ENCODE measurements at places on chromosomes 5 and 9.

- DNase-seq, result no peak
Measured at GRCh38 chr5:37875051-37875787, 35.4 kb upstream of the GDNF start.

DNA sequence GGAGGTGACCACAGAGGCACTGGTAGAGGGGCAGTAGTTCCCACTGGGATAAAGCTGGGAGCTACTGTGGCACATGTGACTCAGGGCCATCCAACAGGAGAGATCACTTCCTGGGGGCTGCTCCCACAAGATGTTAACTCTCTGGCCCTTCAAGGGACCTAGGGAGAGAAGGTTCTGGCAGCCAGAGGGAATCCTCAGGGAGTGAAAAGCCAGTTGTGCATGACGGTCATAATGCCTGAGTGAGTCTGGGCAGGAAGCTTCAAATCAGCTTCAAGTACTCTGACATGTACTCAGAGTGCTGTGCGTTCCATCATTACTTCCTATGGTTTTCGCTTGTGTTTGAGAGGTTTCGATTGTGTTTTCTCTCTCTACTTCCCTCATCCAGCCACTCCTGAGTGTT, 388.5 kb downstream of the GABRG2 start:
- no peak for DNase-seq

- DNase-seq, result no peak
Measured at GRCh38 chr5:83844449-83845068, 123.9 kb upstream of the HAPLN1 start.

GRCh38 chr5:14608169-14608568, 26.6 kb downstream of the OTULINL start:
- no peak for DNase-seq

- DNase-seq, result no peak
Measured at GRCh38 chr5:8478326-8478725, 609.4 kb downstream of the MTRR start.

DNA sequence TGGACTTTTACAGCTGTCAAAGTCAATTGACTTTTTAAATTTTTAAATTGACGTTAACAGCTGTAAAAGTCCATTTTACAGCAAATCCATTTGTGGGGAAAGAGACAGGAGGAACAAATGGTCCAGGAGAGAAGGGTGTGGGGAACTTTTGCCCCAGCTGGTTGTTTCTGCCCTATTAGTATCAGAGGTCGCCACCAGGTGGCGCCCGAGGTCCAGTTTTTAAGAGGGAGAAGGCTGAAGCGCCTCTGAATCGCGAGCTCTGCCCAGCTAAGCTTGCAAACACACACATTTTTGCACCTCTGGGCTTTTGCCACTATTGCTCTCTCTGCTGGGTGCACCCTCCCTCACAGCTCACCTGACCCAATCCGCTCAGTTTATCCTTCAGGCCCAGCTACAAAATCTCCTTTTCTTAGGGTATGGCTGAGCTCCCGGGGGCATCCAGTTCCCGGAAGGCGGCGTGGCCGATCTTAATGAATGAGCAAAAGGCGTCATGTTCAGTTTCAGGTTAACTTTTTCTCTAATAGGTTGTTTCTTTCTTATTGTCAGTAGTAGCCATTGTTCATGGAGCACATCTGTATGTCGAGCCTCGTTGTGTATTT, 6.3 kb upstream of the TTLL11 start:
- DNase-seq, result peak; percentile 69

GRCh38 chr9:33106827-33107621, 30.6 kb upstream of the SMU1 start:
- DNase-seq, result no peak

All from activated CD4-positive, CD25-positive, alpha-beta regulatory T cell treated with anti-CD3 and anti-CD28 coated beads, Interleukin-2, amount 50 U/mL, for 16 hours (primary cell).